ENCODE measurements at places on chromosomes 3 and 15.

GRCh38 chr3:49529567-49529966 is 24.7 kb upstream of the BSN start:
- no peak for DNase-seq

GRCh38 chr3:69009559-69010410 is 3.7 kb downstream of the EOGT start:
- no peak for DNase-seq

GRCh38 chr3:161400650-161401049 is 29.3 kb upstream of the SPTSSB start:
- DNase-seq: no peak

- no peak for DNase-seq
Observed at GRCh38 chr3:100252001-100252400, 8.8 kb upstream of the TBC1D23 start.

- no peak for DNase-seq
Observed at GRCh38 chr15:98955331-98955730, 52.3 kb downstream of the PGPEP1L start.

Measured in GDM1 (cell line).